CD4-positive, alpha-beta T cell treated with Interleukin-4 for 4 hours (primary cell): ENCODE measurements at places on chromosomes 1 and 21.

DNA sequence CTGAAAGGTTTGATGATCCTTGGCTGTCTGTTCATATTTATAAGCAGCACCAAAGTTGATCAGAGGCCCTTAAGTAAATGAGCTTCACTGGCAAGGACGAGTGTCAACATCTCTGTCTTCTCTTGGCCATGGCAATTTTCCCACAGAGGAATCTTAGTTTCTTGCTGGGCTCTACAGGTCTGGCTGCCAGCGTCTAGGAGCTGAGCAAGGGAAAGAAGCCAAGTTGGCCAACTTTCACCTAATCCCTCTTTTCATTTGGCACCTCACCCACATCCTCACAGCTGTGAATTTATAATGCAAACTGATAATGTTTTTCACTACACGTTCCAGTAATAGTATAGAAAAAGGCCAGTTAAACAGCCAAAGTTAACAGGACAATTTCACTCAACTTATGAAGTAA is 99.0 kb upstream of the LBR start:
- DNase-seq, result no peak

DNA sequence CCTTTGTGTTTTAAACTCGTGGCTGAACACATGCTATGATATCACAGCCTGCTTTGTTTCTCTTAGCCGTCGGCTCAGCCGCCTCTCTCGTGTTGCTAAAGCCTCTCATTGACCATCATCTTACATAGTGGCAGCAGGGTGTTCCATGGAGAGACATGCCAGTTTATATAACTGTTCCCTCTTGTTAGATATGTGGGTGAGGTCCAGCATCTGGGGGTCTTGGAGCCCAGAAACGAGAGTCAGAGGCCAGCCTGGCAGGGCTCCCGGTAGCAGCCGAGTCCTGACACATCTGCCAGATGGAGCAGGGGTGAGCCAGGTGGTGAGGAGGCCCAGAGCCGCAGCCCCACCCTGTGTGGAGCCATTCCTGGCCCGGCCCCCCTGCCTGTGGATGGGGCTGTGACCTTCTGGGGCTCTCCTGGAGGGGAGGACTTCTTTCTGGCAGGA is 11.9 kb downstream of the PODN start:
- DNase-seq, result no peak

DNA sequence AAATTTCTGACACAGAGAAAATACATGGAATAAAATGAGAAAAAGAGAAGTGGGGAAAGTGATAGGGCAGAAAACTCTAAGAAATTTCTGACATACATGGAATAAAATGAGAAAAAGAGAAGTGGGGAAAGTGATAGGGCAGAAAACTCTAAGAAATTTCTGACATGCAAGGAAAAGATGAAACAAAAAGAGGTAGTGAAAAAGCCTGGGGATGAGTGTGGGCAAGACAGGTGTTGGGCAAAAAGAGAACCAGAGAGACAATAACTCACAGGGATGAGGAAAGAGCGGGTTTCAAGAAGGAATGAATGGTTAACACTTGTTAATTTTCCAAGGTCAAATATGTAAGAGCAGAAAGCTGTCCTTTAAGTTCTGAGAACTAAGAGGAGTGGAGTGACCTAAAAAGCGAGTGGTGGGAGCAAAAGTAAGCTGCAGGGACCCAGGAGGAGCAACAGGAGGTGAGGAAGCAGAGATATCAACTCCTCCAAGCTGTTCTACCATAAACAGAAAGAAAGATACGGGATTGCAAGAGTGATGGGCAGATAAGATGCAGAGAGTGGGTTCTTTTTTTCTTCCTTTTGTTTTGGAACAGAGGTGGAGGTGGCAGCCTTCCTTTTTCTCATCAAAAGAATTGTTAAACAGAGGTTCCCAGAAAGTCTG is 29.9 kb upstream of the EXO1 start:
- no peak for DNase-seq

DNA sequence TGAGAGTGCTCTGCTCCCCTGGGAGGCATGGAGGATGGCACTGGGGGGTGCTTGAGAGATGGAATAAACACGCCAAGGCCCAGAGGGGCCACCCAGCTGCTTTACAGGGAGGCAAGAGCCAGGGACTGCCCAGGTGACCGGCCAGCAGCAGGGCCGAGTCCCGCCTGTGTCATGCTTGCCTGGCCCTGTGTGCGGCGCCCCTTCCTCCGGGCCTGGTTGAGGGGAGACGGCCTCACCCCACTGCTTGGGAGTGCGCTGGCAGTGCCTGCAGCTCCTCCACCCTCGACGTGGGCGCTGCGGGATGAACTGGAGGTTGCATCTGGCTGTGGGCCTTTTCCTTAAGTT is 33.1 kb upstream of the COL6A2 start:
- DNase-seq, result no peak

GRCh38 chr1:244118109-244118761 is 67.2 kb downstream of the ZBTB18 start:
- DNase-seq, result no peak

GRCh38 chr1:232335261-232335660 is 294.7 kb downstream of the SIPA1L2 start:
- no peak for DNase-seq

DNA sequence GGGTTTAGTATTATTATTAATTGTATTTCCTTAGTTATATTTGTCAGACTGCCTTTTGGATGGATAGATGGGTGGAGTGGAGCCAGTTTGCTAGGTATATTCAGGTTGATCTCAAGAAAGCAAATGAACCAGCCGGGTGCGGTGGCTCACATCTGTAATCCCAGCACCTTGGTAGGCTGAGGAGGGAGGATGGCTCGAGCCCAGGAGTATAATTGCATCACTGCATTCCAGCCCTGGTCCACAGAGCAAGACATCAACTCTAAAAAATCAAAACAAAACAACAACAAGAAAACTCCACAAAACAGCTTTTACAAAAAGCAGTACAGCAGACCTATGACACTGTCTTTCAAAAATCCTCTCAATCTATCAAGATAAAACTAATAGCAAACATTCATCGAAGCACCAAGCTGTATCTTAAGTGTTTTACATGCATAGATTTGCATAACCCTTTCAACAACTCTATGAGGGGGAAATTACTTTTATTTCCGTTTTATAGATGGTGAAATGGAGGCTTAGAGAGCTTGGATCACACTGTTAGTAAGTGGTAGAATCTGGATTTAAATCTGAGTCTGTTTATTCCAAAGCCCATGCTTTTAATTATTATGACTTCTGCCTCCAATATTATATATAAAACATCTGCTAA is 25.5 kb downstream of the KMO start:
- no peak for DNase-seq

- no peak for DNase-seq
These were observed 3.2 kb downstream of the CYP4B1 start for GRCh38 chr1:46802081-46802480.

DNA sequence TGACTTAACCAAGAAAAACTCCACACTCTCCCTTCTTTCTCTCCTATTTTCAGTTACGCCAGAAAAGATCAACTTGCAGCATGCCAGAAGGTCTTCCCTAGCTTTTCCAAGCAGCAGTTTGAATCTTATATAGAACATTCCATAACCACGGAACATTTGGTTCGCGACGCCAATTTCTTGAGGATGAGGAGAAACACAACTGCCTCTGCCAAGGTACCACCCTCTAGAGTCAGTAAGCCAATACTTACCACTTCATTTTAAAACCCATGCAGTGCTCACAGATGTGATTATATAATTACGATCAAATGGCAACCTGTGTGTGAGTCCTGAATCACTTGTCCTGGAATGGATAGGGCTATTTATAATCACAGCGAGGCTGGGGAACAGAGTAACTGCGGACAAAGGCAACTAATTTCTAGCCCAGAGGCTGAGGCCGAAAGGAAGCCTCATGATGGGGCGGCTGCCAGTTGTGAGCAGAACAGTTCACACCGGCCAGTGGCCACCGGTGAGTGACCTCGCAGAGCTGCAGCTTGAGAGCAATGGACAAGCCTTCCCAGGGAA is 43.2 kb upstream of the BACE2 start:
- DNase-seq, result no peak
